ENCODE measurements at places on chromosomes 5 and 9.

GRCh38 chr5:172795318-172795977 lies 24.5 kb upstream of the DUSP1 start:
- no peak for DNase-seq

GRCh38 chr9:124108216-124108615 lies 96.6 kb downstream of the LHX2 start:
- DNase-seq: no peak

- DNase-seq: no peak
Measured at GRCh38 chr5:2326601-2327000, 424.9 kb downstream of the IRX2 start.

DNA sequence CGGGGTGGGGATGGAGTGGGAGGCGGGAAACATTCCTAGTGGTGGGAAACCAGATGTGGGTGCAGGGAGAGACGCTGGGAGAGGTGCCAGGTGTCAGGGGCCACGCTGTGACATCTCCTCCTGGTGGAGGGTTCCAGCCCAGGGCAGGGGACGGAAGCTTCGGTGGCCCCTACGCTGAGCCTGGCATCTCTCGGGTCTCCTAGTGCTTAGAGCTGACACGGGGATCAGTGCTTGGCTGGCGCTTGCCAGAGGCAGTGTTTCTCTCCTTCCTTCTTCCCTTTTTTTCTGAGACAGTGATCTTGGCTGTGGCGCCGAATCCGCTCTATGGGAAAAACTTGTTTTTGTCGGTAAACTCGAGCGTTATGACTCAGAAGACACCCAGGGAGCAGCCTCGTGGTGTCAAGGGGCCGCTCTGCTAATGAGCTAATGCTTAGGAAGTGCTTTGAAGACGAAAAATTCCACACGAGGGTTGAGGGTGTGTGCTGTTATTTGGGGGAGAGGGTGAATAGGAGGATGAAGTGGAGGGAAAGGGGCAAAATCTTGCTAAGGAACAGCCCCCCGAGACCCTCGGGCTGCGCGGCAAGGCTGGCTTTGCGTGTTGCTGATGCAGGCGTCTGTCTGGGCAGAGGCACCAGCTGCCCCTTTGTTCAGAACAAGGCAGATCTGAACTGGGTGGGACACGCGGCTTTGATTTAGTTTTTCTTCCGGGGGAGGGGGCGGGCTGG lies 20.4 kb upstream of the IER5L start:
- DNase-seq: no peak

- DNase-seq: no peak
Measured at GRCh38 chr5:179879690-179880010, 21.0 kb upstream of the MRNIP start.

DNA sequence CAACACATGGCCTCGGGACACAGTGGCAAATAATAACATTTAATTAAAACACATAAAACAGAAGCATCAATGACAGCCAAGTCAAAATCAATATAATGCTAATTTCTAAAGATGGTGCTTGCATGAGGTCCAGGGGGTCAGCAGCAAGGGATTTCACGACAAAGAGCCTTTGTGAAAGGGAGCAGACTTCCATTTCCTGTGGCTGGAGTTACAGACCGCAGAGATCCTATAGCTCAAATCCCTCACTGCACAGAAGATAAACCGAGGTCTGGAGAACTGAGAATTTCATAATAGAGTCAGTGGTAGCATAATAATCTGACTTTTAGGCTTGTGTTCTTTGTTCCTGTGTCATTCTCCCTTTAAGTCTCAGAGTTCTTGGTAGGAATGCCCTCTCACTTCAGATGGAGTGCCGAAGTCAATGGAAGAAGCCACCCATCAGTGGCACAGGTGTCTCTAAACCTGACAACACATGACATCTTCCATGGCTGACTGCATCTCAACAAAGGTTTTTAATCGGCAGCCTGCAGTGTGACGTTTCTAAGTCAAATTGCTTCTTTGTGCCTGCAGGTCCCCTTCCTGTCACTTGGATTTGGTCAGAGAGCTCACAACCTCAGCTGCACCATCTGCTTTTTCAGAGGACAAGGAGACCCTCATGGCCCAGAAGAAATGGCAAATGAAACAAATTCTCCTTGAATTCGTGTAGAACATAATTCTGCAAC lies 67.4 kb downstream of the CARTPT start:
- DNase-seq: no peak

DNA sequence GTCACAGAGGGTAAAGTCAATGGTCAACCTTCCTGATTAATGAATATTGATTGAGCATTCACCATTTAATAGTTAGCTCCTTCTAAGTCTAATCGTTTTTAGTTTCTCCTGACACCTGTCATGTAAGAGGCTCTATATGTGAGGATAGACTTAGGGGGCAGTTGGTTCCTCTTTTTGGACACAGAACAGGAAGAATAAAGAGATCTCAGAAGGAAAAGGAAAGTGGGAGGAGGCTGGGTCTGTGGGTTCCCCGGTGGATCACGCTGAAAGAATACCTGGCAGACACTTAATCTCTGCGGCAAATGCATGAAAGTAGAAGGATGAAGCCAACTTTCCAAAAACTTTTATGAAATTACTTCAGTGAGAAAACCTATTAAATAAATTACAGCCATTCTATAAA lies 98.4 kb downstream of the PDE4D start:
- no peak for DNase-seq

DNA sequence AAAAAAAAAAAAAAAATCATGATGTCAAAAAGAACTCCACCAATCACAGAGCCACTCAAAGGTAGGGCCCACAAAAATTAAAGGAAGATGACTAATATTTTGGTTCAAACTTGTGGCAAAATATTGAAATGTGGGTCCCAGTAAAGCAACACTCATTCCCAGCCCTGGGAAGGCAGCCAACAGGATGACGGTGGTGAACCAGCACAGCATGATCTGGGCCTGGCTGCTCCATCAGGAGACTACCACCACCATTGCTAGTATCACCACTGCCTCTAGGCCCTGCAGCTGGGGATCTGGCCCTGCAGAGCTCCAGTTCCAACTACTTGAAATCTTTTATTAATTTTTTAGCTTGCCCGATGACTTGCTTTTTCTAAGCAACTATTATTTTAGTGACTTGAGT lies 206.8 kb upstream of the ITGA1 start:
- no peak for DNase-seq

DNA sequence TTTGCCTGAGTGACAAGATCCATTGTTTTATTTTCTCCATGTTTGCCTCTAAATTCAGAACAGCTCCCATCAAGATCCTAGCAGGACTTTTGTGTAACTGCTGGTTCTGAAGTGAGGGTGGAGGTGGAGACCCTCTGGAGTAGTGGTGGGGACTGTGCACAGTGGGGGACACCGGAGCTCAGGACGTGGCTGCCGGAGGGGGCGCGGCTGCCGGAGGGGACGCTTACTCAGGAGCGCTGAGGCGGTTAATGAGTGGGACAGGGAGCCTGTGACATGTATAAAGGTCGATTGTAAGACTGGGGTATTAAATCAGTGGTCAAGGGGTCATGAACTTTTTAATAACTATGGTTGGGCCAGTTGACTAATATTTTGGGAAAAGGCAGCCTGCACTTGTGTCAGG lies 127.0 kb upstream of the CACNA1B start:
- no peak for DNase-seq

DNA sequence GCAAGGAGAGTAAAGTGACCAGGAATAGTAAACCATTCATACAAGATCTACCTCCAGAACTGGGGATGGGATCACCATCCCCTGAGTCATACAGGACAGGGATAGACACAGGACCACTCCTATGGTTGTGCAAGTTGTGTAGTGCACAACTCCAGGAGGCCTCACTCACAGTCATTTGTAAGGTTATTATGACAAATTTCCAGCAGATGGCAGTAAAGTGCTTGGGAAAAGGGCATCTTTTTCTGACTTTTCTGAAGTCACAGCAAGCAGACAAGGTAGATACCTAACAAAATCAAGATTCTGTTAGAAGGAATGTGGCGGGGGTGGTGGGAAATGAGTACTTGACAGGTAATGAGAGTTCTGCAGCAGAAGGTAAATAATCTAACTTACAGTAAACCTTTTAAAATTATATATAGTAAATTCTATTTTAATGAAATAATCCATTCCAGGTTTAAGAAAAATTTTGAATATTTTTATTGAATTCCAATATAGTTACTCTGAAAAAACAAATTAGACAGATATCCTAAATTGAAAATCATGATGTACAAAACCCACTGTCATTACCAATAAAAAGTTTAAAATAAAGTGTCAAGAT lies 16.7 kb upstream of the KIF27 start:
- DNase-seq: peak; percentile 24

DNA sequence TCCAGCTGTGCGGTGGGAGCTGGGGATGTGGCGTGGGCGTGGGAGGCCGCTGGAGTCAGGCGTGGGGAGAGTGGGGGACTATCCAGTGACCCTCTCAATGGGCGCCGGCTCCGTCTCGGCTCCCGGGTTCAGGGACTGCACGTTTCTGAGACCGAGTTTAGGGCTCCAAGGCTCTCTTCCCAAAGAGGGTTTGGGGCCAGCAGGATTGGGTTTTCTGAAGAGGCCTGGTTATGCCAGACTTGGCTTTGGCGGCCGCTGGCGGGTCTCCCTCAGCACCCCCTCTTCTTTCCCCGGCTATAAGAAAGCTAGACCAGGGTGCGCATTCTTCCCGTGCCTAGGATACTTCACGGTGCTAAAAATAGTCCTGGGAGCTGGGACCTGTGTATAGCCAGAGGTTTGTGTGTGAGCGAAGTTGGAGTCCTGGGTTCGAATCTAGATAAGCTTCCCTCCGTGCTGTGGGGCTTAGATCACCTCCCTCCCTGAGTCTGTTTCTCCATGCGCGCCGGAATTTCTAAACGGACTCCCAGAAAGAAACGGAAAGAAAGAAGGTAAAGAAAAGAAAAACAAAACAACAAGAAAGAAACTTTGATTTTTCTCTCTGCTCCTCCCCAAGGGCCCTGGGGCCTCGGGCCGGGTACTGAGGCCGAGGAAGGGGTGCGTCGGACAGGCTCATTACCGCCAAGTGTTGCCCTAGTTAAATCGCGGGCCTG lies 5.0 kb downstream of the HAND1 start:
- DNase-seq: no peak

DNA sequence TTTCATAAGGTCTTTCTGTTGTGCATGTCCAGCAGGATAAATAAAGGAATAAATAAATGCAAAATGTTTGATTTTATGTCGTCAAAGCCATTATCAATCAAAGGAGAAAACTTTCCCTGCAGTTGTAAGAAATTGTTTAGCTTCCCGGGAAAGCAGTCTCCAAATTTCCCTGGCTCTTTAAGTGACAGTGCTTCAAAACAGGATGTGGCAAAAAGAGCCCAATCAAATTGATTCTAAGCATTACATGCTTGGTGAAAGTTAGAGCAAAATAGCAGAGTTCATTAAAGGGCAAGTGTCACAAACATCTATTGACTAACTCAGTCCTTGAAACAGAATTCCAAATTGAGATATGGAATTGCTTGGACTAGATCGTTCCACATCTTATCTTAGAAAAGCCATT lies 704.1 kb downstream of the PRELID2 start:
- no peak for DNase-seq

GRCh38 chr9:126392662-126393371 lies 66.2 kb downstream of the MVB12B start:
- no peak for DNase-seq

DNA sequence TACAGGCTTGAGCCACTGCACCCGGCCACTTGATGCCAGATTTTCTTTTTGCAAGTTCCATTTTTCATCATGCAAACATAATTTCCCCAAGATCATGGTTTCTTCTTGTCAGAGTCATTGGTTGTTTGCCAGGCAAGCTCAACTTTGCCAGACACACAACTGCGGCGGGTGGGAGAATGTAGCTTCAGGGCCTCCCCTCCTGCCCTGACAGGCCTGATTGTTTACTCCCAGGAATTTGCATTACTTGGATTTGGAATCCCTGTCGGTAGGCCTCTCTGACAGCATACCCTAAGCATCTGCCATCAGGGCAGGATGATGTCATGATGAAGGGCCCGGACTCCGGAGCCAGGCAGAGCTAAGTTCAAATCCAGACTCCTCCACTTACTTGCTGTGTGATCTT lies 15.1 kb downstream of the RPS14 start:
- no peak for DNase-seq

- no peak for DNase-seq
Measured at GRCh38 chr9:19430201-19430760, 21.5 kb downstream of the ACER2 start.

DNA sequence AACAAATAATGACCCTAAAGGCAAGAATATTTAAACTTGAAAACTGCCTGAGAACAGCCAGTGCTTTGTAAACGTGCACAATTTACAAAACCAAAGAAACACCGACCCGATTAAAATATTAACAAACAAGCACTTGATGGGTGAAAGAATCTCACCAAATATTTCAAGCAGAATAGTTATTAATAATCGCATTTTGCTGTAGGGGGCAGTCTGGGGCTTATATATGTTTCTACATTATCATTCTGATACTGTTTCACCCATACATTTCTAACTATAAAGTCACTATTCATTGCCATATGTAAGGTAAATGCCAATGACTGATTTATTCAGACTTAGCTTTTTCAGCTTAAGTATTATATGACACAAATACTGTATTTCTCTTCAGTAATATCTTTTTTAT lies 37.7 kb downstream of the UBAP2 start:
- DNase-seq: no peak

DNA sequence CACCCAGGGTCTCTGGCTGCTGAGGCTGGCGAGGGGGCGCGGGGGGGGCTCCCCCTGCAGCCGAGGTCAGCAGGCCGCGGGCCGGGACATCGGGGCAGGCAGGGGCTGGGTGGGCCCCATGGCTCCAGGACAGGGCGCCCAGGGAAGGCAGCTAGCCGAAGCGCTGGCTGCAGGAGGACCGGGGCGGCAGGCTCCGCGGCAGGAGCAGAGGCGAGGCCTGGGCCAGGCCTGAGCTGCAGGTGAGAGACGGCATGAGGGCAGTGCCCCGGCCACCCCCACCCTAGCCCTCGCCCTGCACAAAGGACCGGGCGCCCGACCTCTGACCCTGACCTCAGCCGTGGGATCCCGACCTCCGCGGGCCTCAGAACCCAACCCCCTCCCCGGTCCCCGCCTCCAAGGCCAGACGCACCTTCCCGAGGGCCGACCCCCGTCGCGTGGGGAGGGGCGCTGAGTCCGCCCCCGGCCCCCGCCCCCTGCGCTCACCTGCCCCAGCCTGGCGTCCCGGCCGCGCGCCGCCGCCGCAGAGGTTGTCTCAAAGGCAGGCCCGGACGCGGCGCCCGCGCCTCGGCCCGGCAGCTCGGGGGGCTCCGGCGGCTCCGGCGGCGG lies 431 bp downstream of the RNF208 start:
- DNase-seq: no peak

GRCh38 chr5:15286650-15287049 lies 213.3 kb upstream of the FBXL7 start:
- no peak for DNase-seq

GRCh38 chr9:8823131-8823895 lies 1023.7 kb upstream of the DMAC1 start:
- no peak for DNase-seq

GRCh38 chr9:106862110-106862820 lies 701 bp upstream of the ZNF462 start:
- DNase-seq: no peak
